NCI-H526 (cell line): ENCODE measurements at places on chromosomes 11 and 22.
A peak's percentile ranks its signal among the peaks of the same experiment; 100 is the strongest.

GRCh38 chr11:28537822-28538221, 429.6 kb downstream of the METTL15 start:
- DNase-seq, result no peak

DNA sequence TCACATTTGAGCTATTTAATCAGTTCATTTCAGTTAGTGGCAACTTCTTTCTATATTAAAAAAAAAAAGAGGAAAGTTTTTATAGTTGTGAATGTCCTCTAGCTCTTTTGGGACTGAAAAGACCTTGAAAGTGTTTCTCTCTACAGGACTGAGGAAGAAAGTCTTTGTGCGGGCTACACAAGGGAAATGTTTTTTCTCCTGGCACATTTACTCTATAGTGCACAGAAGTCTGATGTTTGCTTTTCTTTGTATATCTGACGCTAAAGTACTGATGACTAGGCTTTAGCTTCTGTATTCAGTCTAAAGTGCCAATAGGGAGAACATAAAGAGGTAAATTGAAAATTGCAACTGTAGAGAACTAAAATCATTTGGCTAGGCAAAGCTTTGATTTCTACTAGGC, 737.4 kb upstream of the LUZP2 start:
- no peak for DNase-seq

DNA sequence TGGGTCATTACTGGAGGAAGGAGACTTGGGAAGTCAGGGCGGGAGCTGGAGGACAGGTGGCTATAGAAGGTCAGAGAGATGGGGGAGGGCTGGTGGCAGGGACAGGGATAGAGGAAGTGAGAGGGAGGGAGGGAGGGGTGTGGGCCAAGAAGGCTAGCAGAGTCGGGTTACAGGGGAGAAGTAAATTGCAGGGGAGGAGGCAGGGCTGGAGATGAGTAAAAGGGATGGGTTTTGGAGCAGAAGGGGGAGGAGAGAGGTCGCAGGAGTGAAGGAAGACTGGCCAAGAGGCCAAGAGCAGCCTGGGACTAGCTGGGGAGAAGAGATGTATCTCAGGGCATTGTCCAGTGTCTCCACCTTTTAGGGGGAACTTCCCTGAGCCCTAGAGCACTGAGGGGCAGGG, 33.0 kb downstream of the LRRC10B start:
- no peak for DNase-seq

DNA sequence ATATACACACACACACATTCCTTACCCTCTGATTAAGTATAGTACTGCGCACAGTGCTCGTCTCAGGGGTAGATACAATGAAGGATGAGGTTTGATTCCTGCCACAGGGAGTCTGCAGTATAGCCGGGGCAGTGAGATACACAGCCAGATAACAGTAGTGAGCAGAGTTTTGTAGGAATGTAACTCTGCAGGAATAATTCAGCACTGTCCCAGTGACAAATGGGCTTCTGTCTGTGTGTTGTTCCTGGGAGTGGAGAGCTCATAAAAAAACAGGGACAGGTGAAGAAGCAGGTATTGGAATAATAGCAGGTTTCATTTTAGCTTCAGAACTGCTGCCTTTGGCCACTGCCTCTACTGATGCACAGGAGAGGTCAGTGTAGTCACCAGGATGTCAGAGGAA, 85.3 kb upstream of the OR9Q1 start:
- no peak for DNase-seq

- DNase-seq, result peak; percentile 85
Observed at GRCh38 chr11:8932564-8933180, at the start of gene C11orf16. TSS of gene C11orf16 (minus strand) at chr11:8932947. CDS start at chr11:8932308, 639 bp downstream.

DNA sequence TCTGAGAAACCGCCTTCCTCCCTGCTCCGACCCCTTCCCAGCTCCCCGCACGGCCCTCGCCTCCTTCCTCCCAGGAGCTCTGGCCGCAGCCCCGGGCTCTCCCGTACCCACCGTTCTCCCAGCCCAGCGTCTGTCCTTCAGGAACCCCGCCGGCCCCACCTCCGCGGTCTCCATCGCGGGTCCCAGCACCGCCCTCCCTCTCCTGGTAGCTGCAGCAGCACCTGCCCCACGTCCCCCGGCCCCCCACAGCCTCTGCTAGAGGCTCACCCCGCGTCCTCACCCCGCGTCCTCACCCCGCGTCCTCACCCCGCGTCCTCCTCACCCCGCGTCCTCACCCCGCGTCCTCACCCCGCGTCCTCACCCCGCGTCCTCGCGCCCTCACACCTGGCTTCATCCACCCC, 85.9 kb downstream of the WNT7B start:
- DNase-seq, result no peak

GRCh38 chr22:48188231-48188721, 1425.8 kb downstream of the TBC1D22A start:
- no peak for DNase-seq

DNA sequence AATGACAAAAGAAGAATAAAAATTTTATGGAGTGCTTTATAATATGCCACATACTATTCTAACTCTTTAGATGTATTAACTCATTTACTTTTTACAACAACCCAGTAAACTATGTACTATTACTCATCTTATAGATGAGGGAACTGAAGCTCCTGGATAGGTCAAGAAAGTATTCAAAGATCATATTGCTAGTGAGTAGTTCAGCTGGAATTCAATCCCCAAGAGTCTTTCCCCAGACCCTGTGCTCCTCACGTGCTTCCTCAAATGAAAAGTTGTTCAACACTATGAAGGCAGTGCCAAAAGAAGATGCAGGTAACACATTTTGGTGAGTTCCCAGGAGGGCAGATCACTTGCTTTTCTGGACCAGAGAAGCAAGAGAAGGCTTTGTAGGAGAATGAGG, 46.8 kb downstream of the BTG4 start:
- no peak for DNase-seq

- peak; percentile 19 for DNase-seq
Observed at GRCh38 chr22:46131151-46131587, 19.2 kb upstream of the PPARA start.
